ENCODE measurements at places on chromosomes 3 and 15.

- no peak for DNase-seq
- H3K27me3 ChIP-seq, result peaks cover 33% of the 10 kb centered on the region
- H3K27ac ChIP-seq, result no peak overlapping the region
- peaks cover 54% of the 10 kb centered on the region for H3K4me1 ChIP-seq
- no peak overlapping the region for H3K4me3 ChIP-seq
- H3K36me3 ChIP-seq, result no peaks in the 10 kb centered on the region
Measured at GRCh38 chr15:70355275-70355795, 257.6 kb upstream of the TLE3 start.

DNA sequence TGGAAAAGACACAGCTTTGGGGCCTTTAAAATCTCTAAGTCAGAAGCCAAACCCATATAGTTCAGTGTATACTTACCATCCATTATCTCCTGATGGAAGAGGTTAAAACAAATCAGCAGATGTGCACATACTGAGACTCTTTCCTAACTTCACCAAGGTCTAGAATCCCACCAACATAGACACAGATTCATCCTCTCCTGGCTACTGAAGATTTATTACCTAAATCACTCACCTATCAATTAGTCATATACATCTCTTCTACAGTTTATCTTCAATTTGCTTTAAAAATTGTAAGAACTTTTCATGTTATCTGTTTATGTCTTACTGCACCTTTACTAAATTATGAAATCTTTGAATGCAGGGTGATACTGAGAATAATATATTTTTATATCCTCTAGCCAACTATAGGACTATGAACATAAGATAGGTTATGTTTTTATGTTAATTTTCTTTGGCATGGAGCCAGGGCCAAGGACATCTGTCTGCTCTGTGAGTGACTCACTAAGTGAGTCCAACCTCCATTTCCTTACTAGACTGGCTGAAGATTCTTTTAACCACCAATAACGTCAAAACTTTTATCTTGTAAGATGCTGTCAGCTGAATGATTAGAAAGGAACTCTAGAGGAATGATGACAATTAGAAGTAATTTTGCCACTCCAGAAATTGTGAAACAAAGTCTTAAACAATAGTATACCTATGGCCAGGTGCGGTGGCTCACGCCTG is 397.6 kb downstream of the FOXP1 start:
- no peaks in the 10 kb centered on the region for H3K27me3 ChIP-seq
- no peak overlapping the region for H3K27ac ChIP-seq
- peaks cover 61% of the 10 kb centered on the region for H3K36me3 ChIP-seq

GRCh38 chr3:42733501-42734262 is 31.1 kb upstream of the HHATL start:
- H3K4me1 ChIP-seq, result peaks cover 13% of the 10 kb centered on the region
- no peak overlapping the region for H3K27ac ChIP-seq
- DNase-seq, result no peak
- H3K36me3 ChIP-seq, result no peaks in the 10 kb centered on the region
- H3K4me3 ChIP-seq, result no peak overlapping the region

GRCh38 chr3:20683910-20684309 is 497.9 kb upstream of the SGO1 start:
- peaks cover 3% of the 10 kb centered on the region for H3K36me3 ChIP-seq
- peaks cover 5% of the 10 kb centered on the region for H3K4me1 ChIP-seq
- peaks cover 2% of the 10 kb centered on the region for H3K27me3 ChIP-seq
- no peak overlapping the region for H3K4me3 ChIP-seq

- peaks cover 25% of the 10 kb centered on the region for H3K4me1 ChIP-seq
- H3K36me3 ChIP-seq, result no peaks in the 10 kb centered on the region
- H3K4me3 ChIP-seq, result no peak overlapping the region
- no peak overlapping the region for H3K27ac ChIP-seq
- H3K27me3 ChIP-seq, result no peaks in the 10 kb centered on the region
- DNase-seq, result peak; percentile 4
Measured at GRCh38 chr3:62942227-62942626, 67.0 kb upstream of the CADPS start.

- H3K4me3 ChIP-seq, result no peak overlapping the region
- no peak overlapping the region for H3K27ac ChIP-seq
- H3K27me3 ChIP-seq, result peaks cover 9% of the 10 kb centered on the region
- no peak for DNase-seq
Measured at GRCh38 chr3:41323467-41324155, 124.3 kb downstream of the CTNNB1 start.

GRCh38 chr3:179079537-179079936 is 7.9 kb upstream of the ZMAT3 start:
- no peak overlapping the region for H3K4me3 ChIP-seq
- H3K36me3 ChIP-seq, result no peaks in the 10 kb centered on the region
- no peaks in the 10 kb centered on the region for H3K27me3 ChIP-seq
- H3K27ac ChIP-seq, result no peak overlapping the region
- DNase-seq, result no peak

GRCh38 chr15:92158426-92158825 is 235.3 kb upstream of the ST8SIA2 start:
- no peak for DNase-seq
- H3K36me3 ChIP-seq, result no peaks in the 10 kb centered on the region
- no peak overlapping the region for H3K27ac ChIP-seq
- H3K27me3 ChIP-seq, result peaks cover 7% of the 10 kb centered on the region
- H3K4me1 ChIP-seq, result peaks cover 10% of the 10 kb centered on the region

DNA sequence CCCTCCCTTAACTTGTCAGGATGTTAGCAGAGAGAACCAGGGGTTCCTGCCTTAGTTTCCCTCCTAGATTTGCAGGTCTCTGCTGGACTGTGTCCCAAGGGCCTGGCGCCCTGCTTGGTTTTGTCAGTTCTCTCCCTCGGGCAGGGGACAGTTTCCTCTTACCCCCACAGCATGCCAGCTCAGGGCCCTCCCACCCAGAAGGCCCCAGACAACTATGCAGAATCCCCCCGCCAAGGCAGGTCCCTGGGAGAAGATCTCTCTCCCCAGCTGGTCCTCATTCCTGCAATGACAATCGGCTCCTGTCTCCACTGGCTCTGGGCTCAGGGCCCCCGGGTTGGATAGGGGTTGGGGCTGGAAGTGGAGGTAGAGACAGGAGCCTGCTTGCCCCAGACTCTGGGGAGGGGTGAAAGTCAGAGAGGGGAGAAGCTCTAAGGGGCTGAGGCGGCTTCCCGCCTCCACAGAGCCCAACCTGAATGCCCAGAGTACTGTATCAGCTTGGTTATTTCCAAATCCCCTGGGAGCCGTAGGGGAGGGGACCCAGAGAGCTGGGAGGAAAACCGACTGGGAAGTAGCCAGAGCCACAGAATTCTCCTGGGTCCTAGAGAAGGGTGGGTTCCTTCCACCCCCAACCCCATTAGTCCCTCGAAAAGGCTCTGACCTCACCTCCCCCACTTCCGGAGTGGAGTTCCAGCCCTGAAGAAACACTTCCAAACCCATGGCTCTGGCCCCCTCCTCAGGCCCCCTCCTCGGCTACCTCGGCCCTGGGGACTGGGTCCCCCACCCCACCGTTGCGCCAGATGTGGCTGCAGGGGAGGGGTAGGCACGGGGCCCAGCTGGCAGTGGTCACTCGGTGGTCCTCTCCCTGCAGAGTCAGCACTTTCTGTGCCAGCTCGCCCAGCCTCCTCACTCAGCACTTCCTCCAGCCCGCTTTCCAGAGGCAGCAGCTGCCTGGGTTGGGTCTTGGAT is 3.8 kb upstream of the LOXL1 start:
- peaks cover 61% of the 10 kb centered on the region for H3K4me1 ChIP-seq
- peak; percentile 61 for DNase-seq
- H3K27me3 ChIP-seq, result peaks cover 6% of the 10 kb centered on the region
- H3K36me3 ChIP-seq, result peaks cover 22% of the 10 kb centered on the region
- peak overlapping the region; percentile 97 for H3K27ac ChIP-seq

- no peak for DNase-seq
- H3K27me3 ChIP-seq, result peaks cover 12% of the 10 kb centered on the region
Measured at GRCh38 chr15:96737408-96737807, 406.9 kb downstream of the NR2F2 start.

GRCh38 chr3:153856932-153857331 is 264.3 kb upstream of the ARHGEF26 start:
- H3K27me3 ChIP-seq, result peaks cover 4% of the 10 kb centered on the region
- no peak for DNase-seq
- H3K27ac ChIP-seq, result no peak overlapping the region
- H3K4me1 ChIP-seq, result peaks cover 5% of the 10 kb centered on the region

GRCh38 chr3:122929188-122930062 is 98.1 kb downstream of the SEMA5B start:
- peaks cover 16% of the 10 kb centered on the region for H3K27me3 ChIP-seq
- DNase-seq, result no peak
- no peak overlapping the region for H3K27ac ChIP-seq
- no peaks in the 10 kb centered on the region for H3K36me3 ChIP-seq

GRCh38 chr3:15368561-15369135 is 36.3 kb upstream of the SH3BP5 start:
- H3K4me1 ChIP-seq, result no peaks in the 10 kb centered on the region
- peaks cover 4% of the 10 kb centered on the region for H3K36me3 ChIP-seq
- DNase-seq, result no peak
- peaks cover 35% of the 10 kb centered on the region for H3K27me3 ChIP-seq
- no peak overlapping the region for H3K4me3 ChIP-seq

DNA sequence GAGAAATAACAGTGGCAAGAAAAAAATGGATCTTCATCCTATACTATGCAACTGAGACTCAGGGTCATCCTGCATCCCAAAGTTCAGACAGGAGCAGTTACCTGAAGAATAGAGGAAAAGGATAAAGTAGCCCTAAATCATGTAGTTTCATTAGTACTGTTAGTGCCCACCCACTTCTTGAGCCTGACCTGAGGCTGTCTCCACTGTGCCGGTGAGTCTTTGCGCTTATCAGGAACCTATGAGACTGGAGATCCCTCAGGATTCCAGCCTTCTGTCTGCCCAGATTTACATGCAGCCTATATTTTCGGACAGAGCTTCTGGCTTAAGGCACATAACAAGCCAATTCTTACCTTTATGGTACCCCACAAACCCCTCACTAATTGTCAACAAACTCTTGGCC is 791.6 kb downstream of the ROBO1 start:
- H3K36me3 ChIP-seq, result peaks cover 16% of the 10 kb centered on the region
- H3K27me3 ChIP-seq, result no peaks in the 10 kb centered on the region
- DNase-seq, result no peak
- H3K4me1 ChIP-seq, result peaks cover 69% of the 10 kb centered on the region

DNA sequence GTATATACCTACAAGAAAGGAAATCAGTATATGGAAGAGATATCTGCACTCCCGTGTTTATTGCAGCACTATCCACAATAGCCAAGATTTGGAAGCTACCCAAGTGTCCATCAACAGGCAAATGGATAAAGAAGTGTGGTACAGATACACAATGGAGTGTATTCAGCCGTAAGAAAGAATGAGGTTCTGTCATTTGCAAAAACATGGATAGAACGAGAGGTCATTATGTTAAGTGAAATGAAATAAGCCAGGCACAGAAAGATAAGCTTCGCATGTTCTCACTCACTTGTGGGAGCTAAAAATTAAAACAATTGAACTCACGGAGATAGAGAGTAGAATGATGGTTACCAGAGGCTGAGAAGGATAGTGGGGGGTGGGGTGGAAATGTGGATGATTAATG is 53.1 kb downstream of the FAM81A start:
- peaks cover 5% of the 10 kb centered on the region for H3K36me3 ChIP-seq
- no peak for DNase-seq
- peaks cover 10% of the 10 kb centered on the region for H3K4me1 ChIP-seq
- no peak overlapping the region for H3K27ac ChIP-seq

GRCh38 chr3:10160346-10160745 is 4.4 kb upstream of the IRAK2 start:
- no peak overlapping the region for H3K27ac ChIP-seq
- DNase-seq, result no peak
- no peaks in the 10 kb centered on the region for H3K36me3 ChIP-seq
- no peaks in the 10 kb centered on the region for H3K4me1 ChIP-seq

GRCh38 chr3:12982619-12983101 is 90.6 kb downstream of the IQSEC1 start:
- H3K4me1 ChIP-seq, result peaks cover 45% of the 10 kb centered on the region
- H3K4me3 ChIP-seq, result no peak overlapping the region
- H3K27me3 ChIP-seq, result peaks cover 6% of the 10 kb centered on the region
- no peak overlapping the region for H3K27ac ChIP-seq
- DNase-seq, result no peak

DNA sequence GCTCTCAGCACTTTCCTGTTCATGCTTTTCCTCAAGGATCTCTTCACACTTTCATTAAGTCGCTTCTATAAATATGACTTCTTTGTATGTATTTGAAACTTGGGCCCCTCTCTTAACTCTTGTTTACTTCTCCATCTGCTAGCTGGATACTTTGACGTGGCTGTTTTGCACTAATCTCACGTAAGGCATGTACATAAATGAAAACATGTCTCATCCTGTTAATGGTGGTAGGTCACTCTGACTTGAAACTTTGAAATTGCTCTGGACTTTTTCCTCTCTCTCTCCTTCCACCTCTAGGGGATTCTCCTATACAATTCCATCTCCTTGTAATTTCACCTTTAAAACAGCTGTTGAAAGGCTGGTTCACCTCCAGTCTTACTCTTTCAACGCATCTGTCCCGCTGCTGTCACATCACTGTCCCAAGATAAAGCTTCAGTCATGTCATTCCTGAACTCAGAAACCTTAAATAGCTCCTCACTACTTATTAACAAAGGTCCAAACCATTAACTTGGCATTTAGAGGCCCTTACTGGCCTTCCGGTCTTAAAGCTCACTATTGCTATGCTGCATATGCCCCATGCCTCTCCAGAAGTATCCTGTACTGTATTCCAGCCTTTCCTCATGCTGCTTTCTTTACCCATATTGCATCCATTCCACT is 1.2 kb downstream of the BLOC1S6 start:
- peak overlapping the region; percentile 69 for H3K27ac ChIP-seq
- peaks cover 30% of the 10 kb centered on the region for H3K4me1 ChIP-seq
- peaks cover under 1% of the 10 kb centered on the region for H3K27me3 ChIP-seq
- H3K4me3 ChIP-seq, result peak overlapping the region; percentile 88
- no peak for DNase-seq
